ENCODE measurements at places on chromosomes 3 and 15.
A peak's percentile ranks its signal among the peaks of the same experiment; 100 is the strongest.

- no peak for DNase-seq
- peaks cover 3% of the 10 kb centered on the region for H3K27me3 ChIP-seq
- H3K4me1 ChIP-seq = no peaks in the 10 kb centered on the region
- no peak overlapping the region for H3K4me3 ChIP-seq
These were observed 450.7 kb downstream of the NSUN3 start for GRCh38 chr3:94513600-94513999.

GRCh38 chr15:65902373-65902772 is 33.1 kb downstream of the RAB11A start:
- DNase-seq = no peak
- H3K36me3 ChIP-seq = peaks cover 11% of the 10 kb centered on the region
- H3K27ac ChIP-seq = no peak overlapping the region

DNA sequence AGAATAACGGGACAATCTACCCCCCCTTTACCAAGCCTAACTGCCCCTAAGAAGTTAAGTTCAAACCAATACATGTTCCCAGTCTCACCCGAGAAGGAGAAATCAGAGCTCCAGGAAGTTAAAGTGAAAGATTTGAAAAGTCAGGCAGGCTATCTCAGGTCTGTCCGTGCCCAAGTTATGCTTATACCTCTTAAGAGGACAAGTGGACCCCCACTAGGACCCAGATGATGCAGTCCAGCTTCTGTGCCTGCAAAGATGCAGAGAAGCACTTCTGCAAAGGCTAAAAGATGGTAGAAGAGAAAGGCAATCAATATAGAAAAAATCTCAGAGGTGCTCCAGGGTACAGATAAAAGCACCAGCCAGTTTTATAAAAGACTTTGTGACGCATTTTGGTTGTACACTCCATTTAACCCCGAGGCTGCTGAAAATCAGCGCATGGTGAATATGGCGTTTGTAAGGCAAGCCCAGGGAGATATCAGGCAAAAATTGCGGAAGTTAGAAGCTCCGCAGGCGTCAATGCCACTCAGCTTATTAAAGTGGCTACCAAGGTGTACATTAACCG is 9.8 kb upstream of the SLC9C1 start:
- H3K4me3 ChIP-seq = no peak overlapping the region
- no peak overlapping the region for H3K27ac ChIP-seq
- no peaks in the 10 kb centered on the region for H3K27me3 ChIP-seq
- DNase-seq = peak; percentile 15

GRCh38 chr3:49019941-49020329 is 1.6 kb upstream of the DALRD3 start:
- H3K4me3 ChIP-seq = peak overlapping the region; percentile 97
- H3K27me3 ChIP-seq = peaks cover 6% of the 10 kb centered on the region
- H3K36me3 ChIP-seq = peaks cover under 1% of the 10 kb centered on the region
- no peak for DNase-seq
- H3K4me1 ChIP-seq = peaks cover 47% of the 10 kb centered on the region
